ENCODE measurements at places on chromosomes 6 and 20.

GRCh38 chr6:40588480-40588879, 1.3 kb upstream of the LRFN2 start:
- DNase-seq: no peak

GRCh38 chr6:18302561-18303439, 38.5 kb upstream of the DEK start:
- DNase-seq: no peak

- no peak for DNase-seq
These were observed 271.2 kb downstream of the PRL start for GRCh38 chr6:22025468-22026163.

DNA sequence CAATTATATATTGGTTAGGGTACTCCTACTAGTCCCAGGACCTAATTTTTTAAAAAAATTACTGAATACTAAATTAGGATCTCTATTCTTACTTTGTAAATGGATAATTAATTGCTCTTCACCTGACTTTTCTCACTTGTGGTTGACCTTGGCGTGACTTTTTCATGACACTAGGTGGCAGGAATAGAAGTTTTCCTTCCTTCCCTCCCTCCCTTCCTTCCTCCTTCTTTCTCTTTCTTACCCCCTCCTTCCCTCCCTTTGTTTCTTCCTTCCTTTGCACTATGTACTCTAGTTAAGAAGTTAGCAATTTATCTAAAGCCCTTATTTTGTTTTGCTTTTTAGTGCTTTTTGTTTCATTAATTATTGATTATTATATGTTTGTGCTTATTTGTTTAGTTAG, 20.4 kb upstream of the HBS1L start:
- DNase-seq: no peak

DNA sequence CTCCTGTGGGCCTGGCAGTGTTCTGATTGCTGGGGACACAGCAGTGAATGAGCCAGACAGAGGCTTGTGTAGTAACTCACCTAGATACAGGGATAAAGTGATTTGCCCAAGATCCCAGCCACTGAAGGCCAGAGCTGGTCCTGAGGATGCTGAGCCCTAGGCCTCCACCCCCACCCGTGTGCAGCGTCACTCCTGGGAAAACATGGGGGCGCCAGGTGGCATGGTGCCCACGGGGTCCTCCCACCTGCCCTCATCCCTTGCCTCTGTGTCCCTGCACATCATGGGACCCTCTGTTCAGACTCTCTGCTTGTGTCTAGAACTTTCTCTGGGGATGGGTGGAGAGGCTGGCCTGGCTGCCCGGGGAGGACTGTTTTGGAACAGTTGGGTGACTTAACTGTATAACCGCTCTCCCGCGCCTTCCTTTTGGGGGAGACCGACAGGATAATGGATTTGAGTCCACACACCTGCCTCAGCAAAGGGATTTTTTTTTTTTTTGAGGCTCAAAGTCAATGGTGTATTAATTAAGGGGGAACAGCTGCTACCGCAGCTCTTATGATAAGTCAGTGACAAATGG, 19.6 kb downstream of the LEMD2 start:
- DNase-seq: no peak
